CD4-positive, alpha-beta T cell treated with Interleukin-17A for 1 hour (primary cell): ENCODE measurements at places on chromosomes 3 and 15.
A peak's percentile ranks its signal among the peaks of the same experiment; 100 is the strongest.

DNA sequence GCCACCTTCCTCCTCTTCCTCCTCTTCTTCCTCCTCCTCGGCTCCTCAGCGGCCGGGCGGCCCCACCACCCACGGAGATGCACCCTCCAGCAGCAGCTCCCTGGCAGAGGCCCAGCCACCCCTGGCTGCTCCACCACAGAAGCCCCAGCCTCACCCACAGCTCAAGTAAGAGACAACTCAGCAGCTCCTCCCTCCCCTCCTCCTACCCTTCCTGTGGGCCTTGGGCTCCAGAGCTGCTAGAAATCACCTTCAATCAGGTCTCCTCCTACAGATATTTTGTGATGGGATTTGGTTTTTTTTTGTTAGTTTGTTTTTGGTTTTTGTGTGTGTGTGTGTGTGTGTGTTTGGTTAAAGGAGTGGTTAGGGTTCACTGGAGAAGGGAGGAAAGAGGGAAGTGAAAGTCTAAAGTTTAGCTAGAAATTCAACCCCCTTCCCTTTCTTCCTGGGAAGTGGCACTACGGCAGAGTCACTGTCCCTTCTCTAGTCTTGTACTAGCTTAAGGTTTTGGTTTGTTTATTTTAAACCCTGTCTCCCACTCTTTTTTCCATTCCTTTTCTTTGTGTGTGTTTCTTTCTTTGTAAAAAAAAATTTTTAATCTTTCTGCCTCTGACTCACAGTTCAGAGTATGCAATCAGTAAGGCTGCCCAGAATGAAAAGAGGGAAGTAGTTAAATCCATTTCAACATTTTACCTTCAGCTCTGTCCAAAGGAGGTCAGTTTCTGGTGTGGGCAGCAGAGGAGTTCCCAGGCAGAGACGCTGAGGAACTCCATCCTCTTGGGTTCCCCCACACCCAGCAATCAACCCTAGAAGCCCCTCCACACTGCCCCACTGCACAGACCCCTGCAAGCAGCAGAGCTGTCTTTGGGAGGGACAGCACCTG lies 29.0 kb upstream of the TIMP4 start:
- peak; percentile 2 for DNase-seq

- no peak for DNase-seq
Observed at GRCh38 chr3:184218814-184219213, 10.6 kb upstream of the VWA5B2 start.

DNA sequence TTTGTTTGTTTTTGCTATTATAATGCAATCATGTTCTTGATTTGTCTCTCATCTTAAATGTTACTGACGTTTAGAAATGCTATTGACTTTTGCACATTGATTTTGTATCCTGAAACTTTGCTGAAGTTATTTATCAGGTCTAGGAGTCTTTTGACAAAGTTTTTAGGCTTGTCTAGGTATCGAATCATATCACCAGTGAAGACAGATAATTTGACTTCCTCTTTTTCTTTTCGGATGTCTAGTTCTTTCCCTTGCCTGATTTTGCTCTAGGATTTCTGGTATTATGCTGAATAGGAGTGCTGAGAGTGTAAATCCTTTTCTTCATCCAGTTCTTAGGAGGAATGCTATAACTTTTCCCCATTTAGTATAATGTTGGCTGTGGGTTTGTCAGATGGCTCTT lies 719.7 kb upstream of the BCHE start:
- DNase-seq, result no peak

DNA sequence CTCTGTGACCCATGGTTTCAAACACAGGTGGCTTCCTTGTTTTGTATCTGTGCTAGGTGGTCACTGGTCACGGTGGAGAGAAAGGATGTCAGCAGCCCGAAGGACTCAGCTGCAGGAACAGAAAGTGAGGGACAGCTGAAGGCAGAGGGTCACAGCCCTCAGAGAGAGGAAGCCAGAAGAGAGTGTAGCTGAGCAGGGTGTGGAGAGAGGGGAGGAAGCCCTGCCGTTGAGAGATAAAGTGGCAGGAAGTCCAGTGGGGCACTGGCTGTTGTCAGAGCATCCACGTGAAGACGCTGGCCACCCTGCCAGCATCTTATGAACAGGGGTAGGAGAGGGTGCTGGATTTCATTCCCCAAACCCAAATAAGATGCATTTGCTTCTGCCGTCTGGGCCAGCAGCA lies 36.9 kb downstream of the LIMD1 start:
- no peak for DNase-seq

DNA sequence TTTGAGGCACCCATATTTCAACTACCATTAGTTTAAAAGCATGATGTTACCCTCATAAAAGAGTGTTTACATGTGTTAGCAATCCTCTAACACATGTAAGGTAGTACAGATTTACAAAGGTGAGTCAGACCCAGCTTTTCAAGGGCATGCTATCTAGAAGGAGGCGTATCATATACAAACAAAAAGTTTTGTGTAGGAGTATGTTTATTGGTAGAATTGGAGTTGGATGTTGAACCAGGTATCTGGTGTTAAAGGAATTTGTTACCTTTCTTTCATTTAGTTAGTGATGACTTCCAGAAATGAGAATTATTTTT lies 2.4 kb downstream of the HACD3 start:
- DNase-seq, result no peak

GRCh38 chr3:169780742-169781141 lies 7.5 kb downstream of the MYNN start:
- no peak for DNase-seq

GRCh38 chr15:100763835-100764750 lies 115.5 kb upstream of the ALDH1A3 start:
- no peak for DNase-seq
